ENCODE measurements at places on chromosomes 3 and 15.

DNA sequence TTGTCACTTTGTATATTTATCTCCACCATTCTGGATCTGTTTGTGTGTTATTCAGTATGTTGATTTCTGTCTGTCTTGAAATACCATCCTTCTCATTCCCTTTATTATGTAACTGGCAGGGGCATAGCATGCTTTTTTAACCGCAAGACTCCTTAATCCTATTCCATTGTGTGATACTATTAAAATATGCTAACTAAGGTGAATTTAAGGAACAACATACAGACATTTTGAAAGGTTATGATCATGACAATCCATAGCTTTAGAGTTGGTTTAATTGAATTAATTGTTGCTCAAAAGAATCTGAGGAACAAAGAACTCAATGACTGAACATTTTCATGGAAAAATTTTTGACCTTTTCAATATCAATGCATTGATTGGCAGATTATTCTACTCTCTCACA lies 677.3 kb upstream of the ROBO1 start:
- DNase-seq, result no peak

DNA sequence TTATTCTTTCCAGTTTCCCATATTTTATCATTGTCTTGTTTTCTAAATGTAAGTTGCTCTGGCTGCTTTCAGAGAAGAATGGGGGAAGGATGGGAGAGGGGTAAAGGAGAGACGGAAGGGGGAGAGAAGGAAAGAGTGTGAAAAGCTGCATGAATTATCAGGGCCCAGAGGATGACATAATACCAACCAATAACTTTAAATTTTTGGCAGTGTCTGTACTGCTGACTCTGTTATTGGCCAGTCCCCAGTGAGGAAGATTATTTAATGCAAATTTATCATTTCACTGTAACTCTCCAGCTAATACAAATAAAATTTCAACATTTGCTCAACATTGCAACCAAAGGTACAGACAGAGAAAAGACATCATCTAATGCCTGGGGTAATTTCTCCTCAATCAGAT lies 551.7 kb upstream of the CFAP20DC start:
- DNase-seq, result no peak

GRCh38 chr3:32484436-32484835 lies 18.2 kb downstream of the CMTM6 start:
- peak; percentile 76 for DNase-seq

- DNase-seq, result peak; percentile 25
Measured at GRCh38 chr3:63685340-63685739, 32.9 kb downstream of the SNTN start.

GRCh38 chr15:27059610-27060202 lies 88.7 kb downstream of the GABRG3 start:
- DNase-seq, result peak; percentile 80

- peak; percentile 3 for DNase-seq
Measured at GRCh38 chr15:72838311-72838731, 54.8 kb upstream of the ADPGK start.

GRCh38 chr15:68843425-68844311 lies 23.0 kb upstream of the ANP32A start:
- DNase-seq, result peak; percentile 15
